ENCODE measurements at places on chromosomes 2 and 18.

GRCh38 chr2:11753452-11753885, 7.0 kb downstream of the LPIN1 start:
- no peak for DNase-seq

DNA sequence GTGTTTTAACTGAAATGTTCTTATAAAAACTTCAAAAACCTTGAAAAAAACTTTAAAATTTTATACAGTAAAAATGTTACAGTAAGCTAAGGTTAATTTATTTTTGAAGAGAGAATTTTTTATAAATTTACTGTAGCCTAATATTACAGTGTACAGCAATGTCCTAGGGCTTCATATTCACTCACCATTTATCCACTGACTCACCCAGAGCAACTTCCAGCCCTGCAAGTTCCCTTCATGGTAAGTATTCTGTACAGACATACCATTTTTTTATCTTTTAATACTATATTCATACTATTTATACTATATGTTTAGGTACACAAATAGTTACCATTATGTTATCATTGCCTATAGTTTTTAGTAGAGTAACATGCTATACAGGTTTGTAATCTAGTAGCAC, 396.7 kb upstream of the MMADHC start:
- DNase-seq = no peak

DNA sequence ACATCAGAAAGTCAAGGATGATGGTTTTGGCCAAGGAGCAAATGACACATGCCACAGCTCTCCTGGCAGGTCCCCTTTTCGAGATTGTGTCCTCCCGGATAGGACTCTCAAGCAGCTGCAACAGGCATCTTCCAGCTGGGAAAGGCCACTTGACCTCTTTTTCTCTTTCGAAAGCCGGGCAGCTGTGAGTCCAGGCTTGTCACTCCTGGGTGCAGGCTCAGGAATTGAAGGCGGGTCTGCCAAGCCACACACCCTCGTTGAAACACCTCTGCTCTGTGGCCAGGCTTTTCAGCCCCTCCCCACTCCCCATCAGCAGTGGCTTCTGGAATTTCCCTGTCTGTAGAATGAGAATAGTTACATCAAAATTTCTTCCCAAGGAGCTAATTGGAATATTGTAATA, 98.0 kb downstream of the CCDC138 start:
- DNase-seq = no peak

- DNase-seq = no peak
Measured at GRCh38 chr2:30336978-30337841, 105.9 kb downstream of the LBH start.

- DNase-seq = no peak
Measured at GRCh38 chr2:159084384-159085370, 116.2 kb downstream of the TANC1 start.

DNA sequence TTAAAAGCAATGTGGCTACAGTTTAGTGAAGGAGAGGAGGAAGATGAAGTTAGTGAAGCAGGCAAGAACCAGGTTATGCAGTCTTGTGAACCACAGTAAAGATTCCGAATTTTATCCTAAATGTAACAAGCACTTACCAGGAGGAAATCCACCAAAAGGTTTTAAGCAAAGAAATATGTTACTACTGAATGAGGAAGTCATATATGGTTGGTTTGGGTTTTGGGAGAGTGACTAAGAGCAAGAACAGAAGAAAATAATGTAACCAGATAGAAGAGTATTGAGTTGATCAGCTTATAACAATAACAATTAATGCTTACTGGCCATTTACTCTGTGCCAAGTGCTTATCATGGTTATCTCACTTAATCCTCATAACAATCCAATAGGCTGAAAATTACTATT, 1.9 kb downstream of the USP37 start:
- no peak for DNase-seq

- DNase-seq = no peak
Measured at GRCh38 chr2:84631985-84632384, 115.7 kb downstream of the DNAH6 start.

DNA sequence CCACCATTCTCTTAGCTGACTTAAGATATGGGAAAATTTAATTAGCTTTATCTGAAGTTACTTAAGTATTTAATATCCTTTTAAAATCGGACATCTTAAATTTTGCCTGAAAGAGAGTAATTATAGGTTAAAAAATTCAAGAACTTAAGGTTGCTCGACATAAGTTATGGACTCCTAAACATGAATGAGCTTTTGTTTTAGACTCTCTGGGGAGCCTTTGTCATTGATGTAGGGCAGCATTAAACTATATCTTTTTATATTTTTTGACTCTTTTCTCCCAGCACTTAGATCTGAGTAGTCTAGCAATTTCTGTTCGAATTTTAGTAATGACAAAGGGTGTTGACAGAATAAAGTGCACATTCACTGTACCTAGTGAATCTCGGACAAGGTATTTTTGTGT, 4.7 kb downstream of the PHLPP1 start:
- no peak for DNase-seq

DNA sequence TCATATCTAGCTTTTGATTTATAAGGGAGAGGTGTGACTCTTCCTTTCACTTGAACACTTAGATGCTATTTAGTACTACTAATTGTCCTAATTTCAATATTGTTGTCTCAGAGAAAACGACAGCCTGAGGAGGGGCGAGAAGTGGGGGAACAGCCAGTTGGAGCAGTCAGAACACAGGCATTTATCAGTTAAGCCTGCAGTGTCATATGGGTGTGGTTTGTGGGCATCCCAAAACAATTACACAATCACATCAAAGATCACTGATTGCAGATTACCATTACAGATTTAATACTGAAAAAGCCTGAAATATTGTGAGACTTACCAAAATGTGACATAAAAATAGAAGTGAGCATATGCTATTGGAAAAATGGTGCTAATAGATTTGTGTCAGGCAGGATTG, 15.8 kb downstream of the TMEM131 start:
- DNase-seq = no peak

- no peak for DNase-seq
Measured at GRCh38 chr2:18456026-18456425, 104.4 kb downstream of the RDH14 start.

- DNase-seq = no peak
Measured at GRCh38 chr2:121570667-121571055, 40.0 kb downstream of the RNU4ATAC start.

- no peak for DNase-seq
Measured at GRCh38 chr2:60482222-60482621, 71.2 kb downstream of the BCL11A start.

GRCh38 chr2:30239986-30240752, 8.8 kb downstream of the LBH start:
- no peak for DNase-seq

DNA sequence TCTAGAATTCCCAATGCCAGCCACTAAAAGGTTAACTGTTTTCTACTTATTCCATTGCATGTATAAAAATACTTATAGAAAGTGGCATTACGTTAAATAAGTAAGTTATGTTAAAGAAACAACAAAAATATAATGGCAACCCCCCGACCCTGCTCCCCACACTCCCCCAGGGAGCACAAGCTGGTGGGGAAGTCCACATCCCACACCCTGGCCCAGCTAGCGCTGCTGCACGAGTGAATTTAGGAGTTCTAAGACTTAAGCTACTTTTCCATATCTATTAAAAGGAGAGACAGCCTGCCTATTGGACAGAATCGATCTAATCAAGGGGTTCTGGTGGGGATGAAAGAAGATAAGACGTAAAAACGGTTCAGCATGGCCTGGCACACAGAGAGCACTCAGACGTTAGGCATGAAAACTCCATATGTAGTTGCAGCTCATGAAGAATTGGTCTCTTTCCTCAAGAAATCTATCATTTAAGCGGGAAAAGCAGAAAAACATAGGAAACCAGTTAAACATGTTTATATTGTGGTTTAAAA, 16.6 kb downstream of the HJURP start:
- DNase-seq = no peak

DNA sequence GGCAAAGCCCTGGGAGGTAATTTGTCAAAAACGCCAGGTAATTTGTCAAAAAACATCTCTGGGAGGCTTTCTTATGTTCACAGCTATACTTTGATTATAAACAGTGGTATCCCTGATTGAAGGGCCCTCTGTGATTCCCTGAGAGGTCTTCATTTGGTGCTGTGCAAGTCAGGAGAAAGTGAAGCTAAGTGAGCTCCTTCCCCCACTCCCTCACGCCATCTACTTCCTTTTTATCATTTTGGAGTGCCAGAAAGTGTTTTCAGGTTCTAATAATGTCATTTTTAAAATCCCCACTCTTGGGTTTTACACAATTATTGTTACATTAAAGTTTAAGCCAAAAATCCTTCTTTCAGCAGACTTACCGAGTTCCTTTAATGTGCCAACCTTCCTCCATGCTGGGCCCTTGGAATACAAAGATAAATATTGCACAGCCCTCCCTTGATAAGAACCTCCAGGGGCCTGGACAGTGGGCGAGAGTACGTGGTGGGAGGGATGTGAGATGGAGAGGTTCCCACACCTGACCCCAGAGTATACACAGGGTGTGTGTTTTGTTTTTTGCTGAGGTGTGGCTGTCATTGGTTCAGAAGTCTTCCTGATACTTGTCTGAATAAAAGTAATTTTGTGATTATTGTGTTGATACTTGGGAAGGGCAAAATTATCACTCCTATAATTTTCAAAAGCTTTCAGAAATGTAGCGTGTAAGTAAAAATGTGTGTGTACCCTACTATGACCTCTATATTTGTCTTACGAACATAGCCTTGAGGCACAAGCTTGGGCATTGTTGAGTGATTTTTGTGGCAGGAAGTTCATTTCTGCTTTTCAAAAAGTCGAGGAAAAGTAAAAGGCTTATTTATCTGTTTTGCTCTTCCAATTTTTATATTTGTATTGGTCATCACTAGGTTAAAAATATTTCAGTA, 8.2 kb downstream of the MAPRE2 start:
- no peak for DNase-seq

DNA sequence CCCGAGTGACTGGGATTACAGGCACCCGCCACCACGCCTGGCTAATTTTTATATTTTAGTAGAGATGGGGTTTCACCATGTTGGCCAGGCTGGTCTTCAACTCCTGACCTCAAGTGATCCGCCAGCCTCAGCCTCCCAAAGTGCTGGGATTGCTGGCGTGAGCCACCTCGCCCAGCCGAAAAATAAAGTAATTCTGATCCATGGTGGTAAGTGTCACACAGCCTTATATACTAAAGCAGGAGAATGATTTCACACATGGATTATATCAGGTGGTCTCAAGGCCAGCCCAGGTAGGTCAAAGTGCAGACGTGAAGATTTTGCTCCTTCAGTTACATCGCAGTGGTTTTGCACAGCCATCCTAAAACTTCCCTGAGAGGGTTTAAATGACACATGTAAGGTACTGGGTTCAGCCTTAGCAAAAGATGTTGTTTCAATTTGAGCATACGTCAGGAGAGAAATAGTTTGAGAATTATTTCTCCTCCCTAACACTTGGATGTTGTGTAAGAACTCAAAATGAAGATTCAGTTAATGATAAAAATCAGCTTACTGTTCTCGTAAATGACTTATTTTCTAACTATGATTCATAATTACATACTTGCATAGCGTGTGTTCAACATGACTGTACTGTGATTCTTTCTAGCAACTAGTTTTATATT, 93.0 kb upstream of the SLC39A10 start:
- DNase-seq = no peak

- DNase-seq = no peak
Measured at GRCh38 chr2:236070236-236070635, 98.0 kb downstream of the GBX2 start.

GRCh38 chr2:85743304-85743978, 10.3 kb upstream of the ATOH8 start:
- no peak for DNase-seq

DNA sequence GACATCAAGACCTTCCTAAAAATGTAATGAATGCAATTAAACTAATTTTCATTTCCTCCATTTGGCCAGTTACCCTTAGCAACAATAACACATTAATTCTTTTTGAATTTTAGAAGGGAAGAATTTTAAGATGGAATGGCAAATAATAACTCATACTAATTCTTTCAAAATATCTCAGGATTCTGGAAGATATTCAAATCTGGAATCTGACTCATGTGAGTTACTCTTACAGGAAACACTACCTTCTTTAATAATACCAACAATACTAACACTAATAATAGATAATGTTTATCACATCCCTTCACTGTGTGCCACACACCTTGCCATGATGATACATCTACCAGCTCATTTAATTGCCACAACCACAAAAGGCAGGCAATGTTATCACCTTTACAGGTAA, 46.4 kb downstream of the ZNF521 start:
- no peak for DNase-seq

GRCh38 chr18:59990121-59990823, 90.5 kb downstream of the PMAIP1 start:
- DNase-seq = no peak

GRCh38 chr2:241545523-241546473, 12.7 kb upstream of the BOK start:
- DNase-seq = no peak

- no peak for DNase-seq
Measured at GRCh38 chr2:119225926-119226325, 2.3 kb downstream of the STEAP3 start.

GRCh38 chr18:13447621-13448334, 229.2 kb downstream of the LDLRAD4 start:
- no peak for DNase-seq

GRCh38 chr18:50388988-50389387, 14.1 kb downstream of the SKA1 start:
- DNase-seq = no peak

- DNase-seq = no peak
Measured at GRCh38 chr2:48059975-48060374, 153.7 kb upstream of the FBXO11 start.

- no peak for DNase-seq
Measured at GRCh38 chr2:222288590-222289277, 10.1 kb downstream of the PAX3 start.

GRCh38 chr2:161625314-161625919, 1.2 kb downstream of the SLC4A10 start:
- DNase-seq = no peak

GRCh38 chr2:69054431-69054830, 41.5 kb downstream of the ANTXR1 start:
- no peak for DNase-seq

- no peak for DNase-seq
Measured at GRCh38 chr2:233430081-233430480, 75.8 kb downstream of the DGKD start.

GRCh38 chr2:54122939-54123338, 7.5 kb downstream of the ACYP2 start:
- no peak for DNase-seq

GRCh38 chr2:11534746-11535484, 1.1 kb downstream of the GREB1 start:
- DNase-seq = no peak

- no peak for DNase-seq
Measured at GRCh38 chr2:51998890-51999289, 967.0 kb upstream of the NRXN1 start.

DNA sequence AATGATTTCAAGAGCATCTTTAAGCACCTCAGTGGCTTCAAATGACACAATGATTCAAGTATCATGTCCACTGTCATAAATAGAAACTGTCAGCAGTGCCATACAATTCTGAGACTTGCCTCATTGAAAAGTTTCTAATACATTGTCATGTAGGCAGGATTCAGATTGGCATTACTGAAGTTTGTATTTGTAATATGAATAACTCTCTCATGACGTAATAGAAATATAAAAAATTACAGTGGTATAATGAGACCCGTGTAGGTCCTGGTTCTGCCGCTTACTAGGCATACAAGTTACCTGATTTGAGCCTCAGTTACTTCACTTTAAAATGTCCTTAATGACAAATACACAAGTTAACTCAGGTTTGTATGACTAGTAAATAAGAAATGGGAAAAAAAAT, 1536.2 kb upstream of the NXPH2 start:
- DNase-seq = no peak

All from progenitor cell of endocrine pancreas (in vitro differentiated cells).